HT1080 (cell line): ENCODE measurements at places on chromosomes 4 and X. TPM values are rescaled to one million over a fixed set of nuclear protein-coding genes. Genes with fewer than 3 reads are reported as not detected.
A peak's percentile ranks its signal among the peaks of the same experiment; 100 is the strongest.

CENPVL3 gene
- total RNA-seq, result not detected in 2 replicates

BTC gene
- total RNA-seq, result 1.0 and 1.2 TPM in 2 replicates

CFAP299 gene
- total RNA-seq, result 0.68 TPM in 1 of 2 replicates, not detected in the other

SPANXA2 gene
- total RNA-seq, result 0.23 and 0.34 TPM in 2 replicates

FAM47E gene
- not detected in 2 replicates for total RNA-seq

GRCh38 chr4:52914051-52914605 lies 52.0 kb downstream of the RASL11B start:
- DNase-seq, result peak; percentile 38

GRCh38 chrX:24945009-24945408 lies 70.8 kb downstream of the ARX start:
- DNase-seq, result no peak

DNA sequence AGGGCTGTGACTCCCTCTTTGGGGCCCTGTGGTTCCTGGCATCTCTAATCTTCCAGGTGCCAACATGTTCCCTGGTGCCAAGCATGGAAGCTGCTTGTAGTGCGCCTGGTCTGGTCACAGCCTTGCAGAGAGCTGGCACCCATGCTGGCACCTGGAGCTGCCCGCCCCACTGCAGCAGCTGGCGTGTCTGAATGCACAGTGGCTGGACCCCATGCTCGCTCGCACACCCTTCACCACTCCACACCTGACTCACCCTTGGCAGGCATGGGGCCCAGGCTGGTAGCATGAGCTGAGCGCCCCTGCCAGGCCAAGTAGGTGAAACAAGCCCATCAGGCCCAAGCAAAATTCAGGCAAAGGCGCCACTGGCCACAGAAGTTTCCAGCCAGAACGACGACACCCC lies 119.1 kb downstream of the DNAAF6 start:
- DNase-seq, result no peak

DNA sequence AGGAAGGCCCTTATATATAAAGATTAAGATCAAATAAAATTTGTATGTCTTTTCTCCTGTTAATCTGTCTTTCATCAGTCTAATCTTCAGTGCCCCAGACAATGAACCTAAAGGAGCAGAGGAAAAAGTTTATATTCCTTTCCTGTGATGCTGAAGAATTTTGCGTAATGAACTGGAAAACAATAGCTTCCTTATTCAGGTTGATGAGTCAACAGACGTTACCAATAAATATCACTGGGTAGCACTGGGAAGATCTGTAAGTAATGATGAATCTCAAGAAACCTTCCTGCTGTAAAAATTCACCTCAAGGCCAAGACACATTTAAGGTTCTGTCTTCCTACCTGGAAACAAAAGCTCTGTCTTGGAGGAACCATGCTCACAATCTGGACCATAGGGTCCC lies 25.5 kb downstream of the CDKN2AIP start:
- peak; percentile 89 for DNase-seq

GRCh38 chr4:23904639-23905071 lies 14.8 kb upstream of the PPARGC1A start:
- no peak for DNase-seq

DNA sequence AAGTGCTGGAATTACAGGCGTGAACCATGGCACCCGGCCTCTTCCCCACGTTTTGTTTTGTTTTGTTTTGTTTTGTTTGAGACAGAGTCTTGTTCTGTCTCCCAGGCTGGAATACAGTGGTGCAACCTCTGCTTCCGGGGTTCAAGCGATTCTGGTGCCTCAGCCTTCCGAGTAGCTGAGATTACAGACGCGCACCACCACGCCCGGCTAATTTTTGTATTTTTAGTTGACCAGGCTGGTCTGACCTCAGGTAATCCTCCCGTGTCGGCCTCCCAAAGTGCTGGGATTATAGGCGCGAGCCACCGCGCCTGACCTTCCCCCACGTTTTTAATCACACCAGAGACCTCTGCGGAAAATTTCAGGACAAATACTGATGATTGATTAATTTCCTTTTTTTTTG lies 2.2 kb downstream of the ENOPH1 start:
- no peak for DNase-seq

GRCh38 chr4:40575846-40576245 lies 53.8 kb downstream of the RBM47 start:
- no peak for DNase-seq

DNA sequence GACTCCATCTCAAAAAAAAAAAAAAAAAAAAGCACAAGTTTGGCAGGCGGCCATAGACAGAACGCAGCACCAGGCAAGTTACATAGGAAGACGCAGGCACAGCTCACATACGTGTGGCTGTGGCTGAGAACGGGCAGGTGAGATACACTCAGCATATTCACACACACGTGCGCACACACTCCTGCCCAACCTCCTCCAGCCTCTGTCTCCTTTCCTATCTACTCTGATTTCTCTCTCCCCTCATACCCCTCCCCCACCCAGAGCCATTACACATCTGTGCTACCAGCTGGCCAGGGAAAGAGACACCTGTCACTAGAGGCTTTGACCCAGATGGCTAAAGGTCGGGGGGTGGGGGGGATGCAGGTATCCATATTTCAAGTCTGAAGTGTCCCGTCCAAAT lies 2.2 kb upstream of the SLC38A5 start:
- no peak for DNase-seq

- DNase-seq, result peak; percentile 1
These were observed 165.6 kb upstream of the GLRA2 start for GRCh38 chrX:14363728-14364127.

DNA sequence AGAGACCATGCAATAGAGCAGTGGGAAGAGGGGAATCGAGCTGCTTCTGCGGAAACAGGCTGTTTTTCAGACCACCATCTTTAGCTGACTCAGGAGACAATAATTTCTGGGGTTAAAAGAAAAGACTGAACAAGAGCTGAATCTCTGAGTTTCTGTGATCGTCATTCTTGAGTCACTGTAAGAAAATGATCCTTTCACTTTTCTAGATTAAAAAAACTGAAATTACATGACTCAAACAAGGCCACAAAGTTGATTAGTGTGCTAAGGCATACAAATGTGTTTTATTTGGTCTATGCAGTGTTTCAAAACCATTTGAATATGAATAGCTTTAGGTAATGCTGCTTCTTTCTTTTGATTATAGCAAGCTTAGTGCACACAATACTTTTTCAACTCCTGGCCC lies 194.4 kb upstream of the RPL34 start:
- peak; percentile 94 for DNase-seq
